ENCODE measurements at places on chromosomes 6 and 20.
A peak's percentile ranks its signal among the peaks of the same experiment; 100 is the strongest.

DNA sequence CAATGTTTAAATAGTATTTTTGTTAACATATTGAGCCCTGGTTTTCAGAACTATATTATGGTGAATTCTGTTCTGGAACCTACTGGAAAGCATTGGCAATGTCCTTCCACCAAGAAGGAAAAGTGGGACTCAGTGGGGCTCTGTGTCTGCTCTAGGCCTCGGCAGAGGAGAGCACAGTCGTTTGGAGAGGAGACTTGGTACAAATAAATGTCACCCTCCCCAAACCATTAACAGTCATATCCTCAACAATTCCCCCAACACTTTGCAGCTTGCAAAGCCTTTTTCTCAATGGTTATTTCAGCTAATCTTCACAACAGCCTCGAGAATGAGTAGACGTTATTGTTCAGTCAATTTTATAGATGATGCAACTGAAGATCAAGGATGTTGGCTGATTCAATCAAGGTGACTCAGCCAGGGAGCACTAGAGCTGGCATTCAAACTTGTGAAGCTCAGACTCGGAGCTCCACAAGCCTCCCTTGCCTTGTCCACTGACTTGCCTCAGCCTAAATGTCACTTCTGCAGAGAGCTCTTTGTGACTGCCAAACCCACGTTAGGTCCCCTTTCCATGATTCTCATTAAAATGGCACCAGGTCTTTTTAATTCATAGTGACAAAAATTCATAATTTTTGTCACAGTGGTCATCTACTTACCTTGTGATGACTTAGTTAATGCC lies 60.6 kb downstream of the TOX2 start:
- DNase-seq: peak; percentile 70

DNA sequence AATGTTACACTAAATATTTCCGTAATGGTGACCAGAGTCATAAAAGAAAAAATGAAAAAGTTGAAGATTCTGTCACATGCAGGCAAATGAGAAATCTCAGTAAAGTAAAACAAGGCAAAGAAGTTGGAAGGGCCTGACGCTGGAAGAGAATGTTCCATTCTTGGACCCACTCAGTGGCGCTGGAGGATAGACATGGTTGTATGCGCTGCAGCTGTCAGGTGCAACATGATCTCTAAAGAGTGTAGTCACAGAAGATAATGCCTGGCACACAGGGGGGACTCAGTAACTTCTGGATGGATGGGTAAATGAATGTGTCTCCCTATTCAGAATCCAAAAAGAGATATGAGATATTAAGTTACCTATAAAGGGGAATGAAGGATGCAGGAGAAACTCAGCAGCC lies 116.3 kb downstream of the FAXC start:
- no peak for DNase-seq

GRCh38 chr20:22282696-22283095 lies 301.7 kb downstream of the FOXA2 start:
- DNase-seq: no peak

- DNase-seq: no peak
These were observed 416.4 kb downstream of the EPM2A start for GRCh38 chr6:145318952-145319351.

GRCh38 chr6:150528648-150529285 lies 70.9 kb upstream of the PLEKHG1 start:
- no peak for DNase-seq

Measured in amniotic stem cell (primary cell).